Iris pigment epithelial cell (primary cell): ENCODE measurements at places on chromosomes 6 and 20.

GRCh38 chr20:4083098-4083865, 67.9 kb upstream of the RNF24 start:
- no peak for DNase-seq

DNA sequence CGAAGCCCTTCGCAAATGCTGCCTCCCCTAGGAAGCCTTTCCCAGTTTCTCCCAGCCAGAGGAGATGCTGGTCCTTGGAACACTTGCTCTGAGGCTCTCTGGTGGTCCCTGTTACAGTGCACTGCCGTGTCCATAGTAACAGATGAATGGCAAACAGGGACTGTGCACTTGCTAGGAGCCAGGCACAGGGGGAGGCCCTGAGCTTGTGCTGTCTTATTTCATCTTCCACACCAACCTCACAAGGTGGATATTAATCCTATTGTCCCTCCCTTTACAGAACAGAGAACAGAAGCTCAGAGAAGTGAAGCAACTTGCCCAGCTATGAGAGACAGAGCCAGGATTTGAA, 19.0 kb downstream of the SRC start:
- no peak for DNase-seq

GRCh38 chr6:135820340-135820739, 31.2 kb upstream of the PDE7B start:
- no peak for DNase-seq

- no peak for DNase-seq
These were observed 61.4 kb upstream of the LOC128125822 start for GRCh38 chr6:63510849-63511248.

GRCh38 chr6:166718516-166718915, 91.5 kb upstream of the RPS6KA2 start:
- DNase-seq = no peak

GRCh38 chr6:38166411-38167240, 347.1 kb downstream of the ZFAND3 start:
- DNase-seq = no peak

- DNase-seq = no peak
These were observed 6.0 kb downstream of the POU3F2 start for GRCh38 chr6:98840385-98840784.

- no peak for DNase-seq
These were observed 111.0 kb upstream of the RALGAPA2 start for GRCh38 chr20:20823476-20823881.

DNA sequence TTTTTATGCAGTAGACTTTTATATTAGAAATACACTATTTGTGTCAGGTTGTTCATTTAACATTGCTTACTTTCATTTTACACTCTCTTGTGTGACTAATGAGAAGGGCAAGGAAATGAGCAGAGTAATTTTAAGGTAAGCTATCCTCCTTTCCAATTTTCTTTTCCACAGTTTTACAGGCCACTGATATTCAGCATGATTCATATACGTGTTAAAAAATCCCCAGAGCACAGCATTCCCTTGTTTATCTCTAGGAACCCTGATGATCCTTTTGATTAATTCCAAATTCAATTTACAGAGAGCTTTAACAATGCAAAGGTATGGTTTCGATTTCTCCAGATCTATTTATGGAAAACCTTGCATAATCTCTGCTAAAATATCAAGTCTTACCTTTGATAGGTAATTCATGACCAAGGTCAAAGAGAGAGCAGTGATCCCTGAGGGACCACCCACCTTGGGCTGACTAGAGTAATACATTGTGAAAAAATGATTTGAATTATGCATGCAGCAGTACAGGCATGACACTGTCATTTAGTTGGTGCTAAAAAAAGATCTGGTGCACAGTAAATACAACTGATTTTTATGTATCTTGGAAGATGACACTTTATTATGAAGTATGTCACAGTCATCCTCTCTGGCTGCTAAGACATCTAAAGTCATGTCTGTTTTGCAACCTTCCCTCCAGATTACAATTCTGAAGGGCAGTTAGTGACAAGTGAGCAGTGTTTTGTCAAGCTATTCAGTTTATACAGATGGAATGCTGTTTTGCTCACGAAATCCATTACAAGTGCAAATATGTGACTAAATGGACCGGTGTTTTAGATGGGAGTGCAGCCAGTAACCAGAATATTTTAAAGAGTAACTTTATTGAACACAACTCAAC, 736.6 kb downstream of the EPHA7 start:
- DNase-seq = no peak

GRCh38 chr20:45843506-45843905, 9.9 kb downstream of the SNX21 start:
- no peak for DNase-seq

- no peak for DNase-seq
These were observed 68.5 kb downstream of the SRC start for GRCh38 chr20:37414224-37415035.
